ENCODE measurements at places on chromosomes 6 and 20.

GRCh38 chr6:158834675-158835385 lies 15.7 kb upstream of the EZR start:
- DNase-seq = no peak

- no peak for DNase-seq
Measured at GRCh38 chr6:98581705-98582104, 252.7 kb upstream of the POU3F2 start.

GRCh38 chr6:4591218-4591617 lies 185.0 kb upstream of the CDYL start:
- no peak for DNase-seq

- DNase-seq = no peak
Measured at GRCh38 chr6:152720974-152721373, 23.3 kb downstream of the MYCT1 start.

DNA sequence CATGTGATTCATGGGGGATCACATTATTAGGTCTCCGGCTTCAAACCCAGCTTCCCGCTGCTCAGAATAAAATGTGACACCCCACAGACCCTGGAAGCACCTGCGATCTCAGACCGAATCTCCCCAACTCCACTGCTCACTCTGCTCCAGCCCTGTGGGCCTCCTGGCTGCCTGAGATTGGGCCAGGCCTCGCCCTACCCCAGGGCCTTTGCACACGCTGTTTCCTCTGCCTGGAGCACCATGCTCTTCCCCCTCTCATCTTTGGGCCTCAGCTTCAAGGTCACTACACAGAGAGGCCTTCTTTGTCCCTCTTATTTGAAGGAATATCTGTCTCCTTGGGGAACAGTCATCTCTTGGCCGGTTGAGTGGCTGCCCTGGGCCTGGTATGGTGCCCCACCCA lies 48.8 kb downstream of the RBM38 start:
- DNase-seq = no peak

DNA sequence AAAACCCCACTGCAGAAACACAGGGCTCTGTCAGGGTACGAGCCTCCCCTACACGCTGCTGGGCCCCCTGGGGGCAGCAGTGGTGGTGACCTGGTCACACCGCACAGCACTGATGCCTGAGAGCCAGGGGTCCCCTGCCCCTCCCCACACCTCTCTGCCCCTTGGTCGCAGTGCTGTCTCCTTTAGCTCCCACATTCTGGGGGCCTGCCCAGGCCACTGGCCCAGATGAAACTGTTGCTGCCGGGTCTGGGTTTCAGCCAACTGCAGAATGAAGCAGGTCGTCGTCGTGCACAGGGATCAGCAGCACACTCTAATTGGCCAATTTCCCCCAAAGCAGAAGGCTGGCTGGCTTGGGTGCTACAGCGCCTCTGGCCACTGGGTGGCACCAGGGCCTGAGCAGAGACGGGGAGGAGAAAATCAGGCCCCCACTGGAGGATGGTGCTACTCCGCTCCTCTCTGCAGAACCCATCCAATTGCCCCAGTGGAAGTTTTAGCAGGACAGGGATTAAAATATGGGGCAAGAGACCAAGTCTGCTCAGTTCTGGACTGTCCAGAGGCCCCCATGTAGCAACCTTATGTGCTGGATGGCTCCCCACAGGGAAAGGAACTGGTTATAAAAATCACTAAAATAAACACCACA lies 26.1 kb downstream of the DIDO1 start:
- peak; percentile 66 for DNase-seq

- DNase-seq = no peak
Measured at GRCh38 chr6:18493925-18494324, 106.8 kb downstream of the RNF144B start.

DNA sequence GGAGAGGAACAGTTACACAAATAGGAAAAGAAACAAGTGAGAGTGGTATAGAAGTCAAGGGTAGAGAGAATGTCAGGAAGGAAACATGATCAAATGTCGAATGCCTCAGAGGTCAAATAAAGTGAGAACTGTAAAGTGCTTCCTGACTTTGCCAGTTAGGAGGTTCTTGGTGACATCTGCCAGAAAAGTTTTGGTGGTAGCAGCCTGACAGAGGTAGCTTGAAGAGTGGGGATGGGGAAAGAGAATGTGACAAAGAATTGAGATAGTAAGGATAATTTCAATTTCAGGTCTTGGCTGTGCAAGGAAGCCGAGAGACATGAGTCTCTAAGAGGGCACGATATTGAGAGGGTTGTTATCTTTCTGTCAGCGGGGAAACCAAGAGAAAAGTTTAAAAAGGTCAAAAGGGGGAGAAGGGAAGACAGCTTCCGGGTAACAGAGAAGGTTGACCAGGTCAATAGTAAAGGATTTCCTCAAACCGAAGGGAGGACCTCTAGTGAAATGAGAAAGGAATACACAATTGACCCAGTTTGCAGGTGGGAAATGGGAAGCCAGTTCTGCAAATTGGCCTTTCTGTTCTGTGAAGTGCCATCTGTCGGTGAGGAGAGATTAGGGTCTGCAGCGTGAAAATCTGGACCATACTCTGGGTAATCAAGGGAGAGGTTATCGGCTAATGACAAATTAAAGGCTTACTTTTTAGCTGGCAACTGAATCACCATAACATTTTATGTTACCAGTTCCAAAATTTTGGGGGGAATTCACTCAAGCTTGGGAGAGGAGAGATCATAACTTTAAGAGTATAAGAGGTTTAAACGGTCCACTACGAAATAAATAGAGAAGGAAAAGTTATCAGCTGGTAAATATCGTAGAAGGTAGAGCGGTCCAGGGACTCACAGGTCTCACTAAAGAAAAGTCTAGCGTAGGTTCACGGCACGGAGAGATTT lies 973 bp upstream of the BRD2 start:
- no peak for DNase-seq

DNA sequence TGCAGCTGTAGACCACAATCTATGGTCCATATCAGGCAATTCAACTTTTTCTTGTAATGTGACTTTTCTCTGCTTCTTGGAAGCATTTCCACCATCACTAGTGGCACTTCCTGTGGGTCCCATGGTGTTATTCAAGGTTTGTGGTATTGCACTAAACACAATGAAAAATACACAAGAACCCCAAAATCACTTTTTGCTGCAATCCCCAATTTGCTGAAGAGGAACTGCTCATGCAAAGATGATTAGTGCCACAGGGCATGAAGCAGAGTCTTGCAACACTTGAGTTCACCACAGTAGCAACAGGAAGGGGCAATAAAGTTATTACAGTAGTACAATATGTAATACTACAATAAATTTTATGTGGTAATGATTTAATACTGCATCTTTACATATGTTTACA lies 16.8 kb upstream of the TAAR1 start:
- no peak for DNase-seq

DNA sequence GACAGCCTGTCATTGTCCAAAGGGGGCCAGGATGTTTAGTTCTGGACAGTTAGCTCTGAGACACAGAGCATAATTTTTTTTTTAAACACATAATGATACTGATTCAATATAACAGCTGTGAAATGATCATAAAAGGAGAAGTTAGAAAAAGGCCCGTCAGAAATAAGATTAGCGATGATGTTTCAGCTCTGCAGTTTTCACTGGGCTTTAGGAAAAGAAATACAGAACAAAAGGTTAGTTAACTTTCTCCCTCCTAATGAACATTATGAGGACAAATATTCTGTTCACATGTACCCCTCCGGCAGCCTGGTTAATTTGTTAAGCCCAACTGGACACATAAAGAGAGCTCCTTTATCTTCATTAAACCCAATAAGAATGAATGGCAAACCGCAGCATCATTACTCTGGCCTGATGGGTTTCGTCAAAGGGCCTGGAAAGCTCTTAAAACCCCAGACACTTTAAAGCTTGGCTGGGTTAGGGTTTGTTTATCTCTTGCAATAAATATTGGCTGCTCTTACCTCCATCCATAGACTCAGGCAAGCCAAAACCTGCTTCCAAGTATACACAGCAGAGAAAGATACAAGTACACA lies 394.6 kb downstream of the KIF16B start:
- DNase-seq = no peak

DNA sequence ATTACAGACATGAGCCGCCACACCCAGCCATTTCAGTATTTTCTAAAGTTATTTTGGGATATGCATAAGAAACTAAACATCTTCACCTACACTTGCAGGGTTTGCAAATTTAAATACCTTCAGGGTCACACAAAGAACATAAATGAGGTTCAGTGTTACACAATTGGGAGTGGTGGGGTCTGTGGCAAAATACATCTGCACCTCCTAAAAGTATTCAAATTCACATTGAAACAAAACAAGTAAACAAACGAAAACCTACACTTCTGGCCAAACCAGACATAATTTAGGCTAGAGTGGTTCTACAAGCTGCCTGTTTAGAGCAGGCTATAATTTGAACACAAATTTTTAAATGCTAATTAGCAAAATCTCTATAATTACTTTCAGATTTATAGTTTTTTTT lies 34.6 kb downstream of the MAPK14 start:
- no peak for DNase-seq

- DNase-seq = no peak
Measured at GRCh38 chr20:58623579-58624473, 27.3 kb upstream of the STX16 start.

DNA sequence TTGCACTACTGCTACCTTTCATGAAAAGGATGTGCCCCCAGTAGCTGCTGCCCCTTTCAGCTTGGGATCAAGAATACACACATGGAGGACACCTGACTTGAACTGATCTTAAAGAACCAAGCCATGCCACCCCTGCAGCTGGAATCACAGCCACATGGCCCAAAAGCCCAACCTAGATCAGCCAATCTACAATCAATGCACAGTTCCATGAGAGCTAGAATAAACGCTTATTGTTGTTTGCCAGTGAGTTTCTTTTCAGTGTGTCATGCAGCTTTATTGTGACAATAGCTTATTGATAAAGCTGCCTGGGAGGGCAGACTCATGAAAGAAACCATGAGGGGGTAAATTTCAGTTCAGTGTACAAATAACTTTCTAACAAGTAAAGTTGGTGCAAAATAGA lies 397.7 kb downstream of the PTPRT start:
- no peak for DNase-seq

DNA sequence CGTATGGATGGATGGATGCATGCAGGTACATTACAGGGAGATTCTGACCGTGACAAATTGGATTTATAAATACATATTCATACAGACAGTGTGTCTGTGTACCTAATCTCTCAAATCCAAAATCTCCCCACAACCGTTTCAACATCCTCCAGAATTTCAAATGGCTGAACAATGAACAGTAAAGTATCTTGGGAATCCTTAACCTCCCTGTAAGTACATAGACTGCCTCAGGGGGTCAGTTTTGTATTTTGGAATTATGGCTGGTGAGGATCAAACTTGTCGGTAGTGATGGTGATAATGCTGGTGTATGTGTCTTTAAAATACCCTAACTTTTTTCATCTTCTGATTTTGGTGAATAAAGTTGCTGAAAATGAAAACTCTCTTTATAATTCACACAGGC lies 246.2 kb downstream of the FOXC1 start:
- no peak for DNase-seq

GRCh38 chr6:149493761-149494320 lies 9.0 kb upstream of the ZC3H12D start:
- no peak for DNase-seq

DNA sequence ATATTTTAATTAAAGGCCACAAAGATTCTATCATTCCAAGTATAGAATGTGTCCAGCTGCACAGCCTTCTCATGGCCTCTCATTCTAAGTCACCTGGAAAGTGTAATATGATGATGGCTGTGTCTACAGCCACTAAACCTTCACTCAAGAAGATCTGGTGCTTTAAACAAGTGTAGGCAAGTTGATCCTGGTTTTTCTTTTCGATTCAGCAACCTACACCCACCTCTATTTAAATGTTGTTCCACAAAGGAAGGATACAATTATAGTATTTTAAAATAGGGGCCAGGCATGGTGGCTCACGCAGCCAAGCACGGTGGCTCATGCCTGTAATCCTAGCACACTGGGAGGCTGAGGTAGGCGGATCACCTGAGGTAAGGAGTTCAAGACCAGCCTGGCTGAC lies 25.5 kb upstream of the DST start:
- DNase-seq = no peak

DNA sequence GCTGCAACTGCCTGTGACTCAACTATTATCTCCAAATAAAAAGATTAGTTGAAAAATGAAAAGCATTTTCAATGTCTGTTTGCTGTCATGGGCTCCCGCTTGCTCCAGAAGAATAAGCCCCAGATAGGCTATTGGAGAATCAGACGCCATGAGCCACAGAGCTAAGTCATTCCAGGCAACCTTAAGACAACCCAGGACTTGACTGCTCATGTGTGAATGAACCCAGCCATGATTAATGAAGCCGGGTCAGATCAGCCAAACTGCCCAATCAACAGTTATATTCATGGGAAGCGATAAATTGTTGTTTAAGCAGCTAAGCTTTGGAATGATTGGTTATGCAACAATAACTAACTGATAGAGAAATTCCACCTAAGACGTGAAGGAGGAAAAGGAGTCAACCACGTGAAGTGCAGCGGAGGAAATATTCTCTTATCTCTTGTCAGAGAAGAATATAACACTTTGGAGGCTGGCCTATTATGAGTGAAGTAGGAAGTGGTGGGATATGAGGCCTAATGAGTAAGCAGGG lies 64.2 kb downstream of the DOK5 start:
- no peak for DNase-seq

- DNase-seq = no peak
Measured at GRCh38 chr6:29567991-29568390, 8.5 kb upstream of the UBD start.

- peak; percentile 44 for DNase-seq
Measured at GRCh38 chr6:105810105-105810921, 275.8 kb upstream of the PRDM1 start.

- DNase-seq = no peak
Measured at GRCh38 chr6:105795913-105796517, 290.1 kb upstream of the PRDM1 start.

Data from stimulated activated CD4-positive, alpha-beta T cell treated with anti-CD3 and anti-CD28 coated beads, Interleukin-12 subunit alpha, Interleukin-12 subunit beta, amount 100 ng/mL, for 48 hours (primary cell).